NCI-H524 treated with DMSO at 0.1 percent for 48 hours (cell line): ENCODE measurements at places on chromosomes 7 and 10.
A peak's percentile ranks its signal among the peaks of the same experiment; 100 is the strongest.

GRCh38 chr7:22288202-22288601, 68.8 kb downstream of the RAPGEF5 start:
- DNase-seq: no peak

- DNase-seq: no peak
Observed at GRCh38 chr10:119867317-119867716, 5.3 kb downstream of the MCMBP start.

DNA sequence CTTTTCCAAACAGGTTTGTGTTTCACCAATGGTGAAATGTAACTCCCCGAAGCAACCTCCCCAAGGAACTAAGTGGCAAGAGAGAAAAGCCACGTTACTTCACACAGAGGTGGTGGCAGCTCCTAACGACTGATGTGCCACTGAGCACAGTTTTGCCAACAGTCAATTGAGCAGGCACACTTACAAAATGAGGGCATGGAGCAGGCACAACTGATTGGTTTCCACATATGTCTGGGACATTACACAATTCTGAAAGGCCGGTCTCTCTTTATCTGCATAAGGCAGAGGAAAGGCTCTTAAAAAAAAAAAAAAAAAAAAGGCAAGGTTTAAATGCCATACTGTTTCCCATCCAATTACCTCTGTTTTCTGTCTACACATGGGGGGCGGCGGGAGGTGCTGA, 86.7 kb downstream of the GFRA1 start:
- DNase-seq: no peak

DNA sequence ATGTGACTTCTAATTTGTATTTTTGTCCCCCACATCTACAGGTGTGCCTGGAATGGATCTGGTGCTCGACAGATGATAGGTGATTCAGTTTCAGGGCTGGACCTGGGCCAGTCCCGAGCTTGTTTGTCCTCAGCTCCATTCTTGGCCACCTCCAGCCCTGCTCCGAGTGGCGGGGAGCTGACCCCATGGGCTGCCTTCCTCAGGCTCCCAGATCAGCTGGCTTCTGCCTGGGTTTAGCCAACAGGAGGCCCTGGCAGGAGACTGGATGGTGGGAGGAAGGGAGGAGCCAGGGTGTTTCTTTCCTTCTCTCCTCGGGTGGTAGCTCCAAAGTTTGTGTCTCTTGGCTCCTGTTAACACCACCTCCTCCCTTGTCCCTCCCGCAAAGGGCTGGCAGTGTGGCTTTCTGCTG, 75.2 kb downstream of the CDH23 start:
- no peak for DNase-seq

DNA sequence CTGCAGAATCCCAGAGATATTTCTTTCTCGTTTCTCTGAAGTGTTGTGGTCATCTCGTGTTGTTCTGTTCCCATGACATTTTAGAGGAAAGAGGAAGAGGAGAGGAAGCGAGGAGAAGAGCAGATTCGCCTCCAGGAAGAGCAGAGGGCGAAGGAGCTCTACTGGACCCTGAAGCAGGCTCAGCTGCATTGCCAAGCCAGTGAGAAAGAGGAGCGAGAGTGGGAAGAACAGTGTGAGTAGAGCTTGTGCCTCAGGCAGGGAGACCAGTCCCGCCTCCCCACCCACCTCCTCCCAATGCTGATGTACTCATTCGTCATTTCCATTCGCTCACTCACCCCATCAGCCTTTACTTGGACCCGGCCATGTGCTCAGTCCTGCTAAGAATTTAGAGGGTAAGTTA, 50.8 kb downstream of the SH2D4B start:
- DNase-seq: no peak

GRCh38 chr10:21340331-21340730, 185.2 kb downstream of the SKIDA1 start:
- DNase-seq: no peak

DNA sequence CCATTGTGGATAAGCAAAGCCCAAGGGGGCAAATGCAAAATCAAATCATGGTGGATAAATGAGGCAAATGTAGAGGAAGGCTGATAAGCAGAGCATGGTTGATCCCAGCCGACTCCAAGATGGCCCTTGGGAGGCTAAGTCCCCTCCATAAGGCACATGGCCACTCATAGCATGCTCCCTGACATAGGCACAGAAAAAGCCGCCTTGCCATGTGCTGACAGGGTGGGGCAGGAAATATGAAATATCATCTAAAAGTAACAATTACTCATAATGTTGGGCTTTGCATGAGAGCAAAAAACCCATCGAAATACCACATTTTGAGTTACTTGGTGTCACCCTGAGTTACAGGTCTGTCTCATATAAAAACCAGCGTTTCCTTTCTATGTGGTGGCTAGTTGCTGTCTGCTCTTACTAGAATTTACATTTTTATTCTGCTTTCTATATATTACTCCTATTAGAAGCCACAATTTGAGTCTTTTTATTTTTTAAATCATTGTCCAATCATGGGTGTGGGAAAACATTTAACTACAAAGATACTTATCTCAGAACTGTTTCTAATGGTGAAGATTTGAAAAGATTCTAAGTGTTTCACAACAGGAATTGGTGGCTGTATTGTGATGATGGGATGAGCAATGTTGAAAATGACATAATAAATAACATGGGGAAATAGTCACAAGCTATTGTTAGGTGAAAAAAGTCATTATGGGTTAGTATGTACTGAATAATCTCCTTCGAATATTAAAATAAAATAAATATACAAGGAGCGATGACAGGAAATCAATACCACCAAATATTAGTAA, 102.7 kb downstream of the CUBN start:
- no peak for DNase-seq

DNA sequence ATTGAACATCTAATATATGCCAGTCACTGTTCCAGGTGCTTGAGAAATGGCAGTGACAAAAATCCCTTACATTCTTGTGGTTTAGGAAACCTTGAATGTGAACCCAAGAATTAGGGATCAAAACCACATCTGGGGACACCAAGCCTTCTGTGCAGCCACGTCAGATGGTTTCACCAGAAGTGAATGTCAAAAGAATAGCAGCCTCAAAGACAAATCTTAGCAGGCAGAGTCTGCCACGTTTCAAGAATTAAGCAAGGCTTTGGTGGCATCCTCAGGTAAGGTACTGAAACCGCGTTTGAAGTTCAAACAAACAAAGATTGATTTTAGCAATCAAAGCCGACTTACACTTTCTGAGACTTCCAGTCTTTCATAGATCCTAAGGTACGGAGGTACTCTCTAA, 225.5 kb upstream of the GNAI1 start:
- DNase-seq: no peak

- no peak for DNase-seq
Observed at GRCh38 chr7:92158660-92159575, 20.0 kb downstream of the LRRD1 start.

GRCh38 chr7:157096286-157097055, 42.3 kb upstream of the UBE3C start:
- no peak for DNase-seq

GRCh38 chr7:65840446-65840845, 32.4 kb upstream of the VKORC1L1 start:
- DNase-seq: no peak

- DNase-seq: peak; percentile 12
Observed at GRCh38 chr7:22166928-22167327, 190.0 kb downstream of the RAPGEF5 start.

DNA sequence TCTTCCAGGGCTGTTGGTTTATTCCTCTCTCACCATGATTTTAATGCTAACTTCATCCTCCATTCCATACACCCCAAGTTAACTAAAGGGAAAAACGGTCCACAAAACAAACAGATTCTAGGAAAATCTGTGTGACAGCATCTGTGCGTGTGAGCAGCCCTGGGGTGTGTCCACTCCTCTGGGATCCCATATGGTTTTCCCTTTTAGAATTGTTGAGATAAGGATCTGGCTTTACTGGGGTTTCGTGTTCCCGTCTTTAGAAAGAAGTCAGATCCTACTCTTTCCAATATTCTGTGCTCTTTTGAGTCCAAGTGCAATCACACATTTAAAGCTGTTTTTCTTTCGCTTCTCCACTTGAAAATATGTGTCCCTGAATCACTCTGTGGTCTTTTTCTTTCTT, 257.1 kb downstream of the KLF6 start:
- DNase-seq: no peak

- no peak for DNase-seq
Observed at GRCh38 chr7:30330134-30331111, 46.0 kb downstream of the ZNRF2 start.

- no peak for DNase-seq
Observed at GRCh38 chr7:6116211-6116610, 85.0 kb downstream of the ANKRD61 start.

DNA sequence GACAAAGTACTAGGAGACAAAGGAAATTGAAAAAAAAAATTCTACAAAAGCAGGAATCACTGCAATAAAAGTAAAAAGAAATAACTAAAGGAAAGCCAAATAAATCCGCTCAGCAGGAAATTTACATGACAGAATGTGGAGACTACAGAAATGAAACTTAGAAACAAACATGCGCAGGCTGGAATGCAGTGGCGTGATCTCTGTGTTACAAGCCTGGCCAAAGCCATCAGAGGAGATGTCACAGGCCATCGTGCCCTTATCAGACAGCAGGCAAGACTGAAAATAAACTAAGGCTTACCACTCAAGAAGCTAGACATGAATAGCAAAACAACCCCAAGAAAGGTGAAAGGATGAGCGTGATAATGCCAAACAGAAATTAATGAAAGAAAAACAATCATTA, 6.3 kb upstream of the CAMK2B start:
- DNase-seq: no peak

DNA sequence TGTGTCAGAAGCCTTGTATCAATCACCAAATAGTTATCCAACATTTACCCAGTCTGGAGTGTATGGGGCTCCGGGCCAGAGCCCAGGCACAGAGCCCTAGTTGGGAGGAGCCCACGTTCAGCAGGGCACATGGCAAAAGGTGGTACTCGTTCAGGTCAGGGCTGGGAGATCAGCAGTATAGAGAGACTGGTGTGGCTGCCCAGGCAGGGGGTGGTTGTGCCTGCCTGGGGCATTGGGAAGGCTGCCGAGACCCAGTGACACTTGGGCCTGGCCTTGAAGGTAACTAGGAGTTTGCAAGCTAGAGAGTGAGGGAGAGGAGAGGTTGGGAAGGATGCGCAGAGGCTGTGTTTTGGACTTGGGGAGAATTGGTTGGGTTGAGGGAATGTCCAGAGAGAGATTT, 48.9 kb upstream of the IGFBP3 start:
- DNase-seq: no peak

DNA sequence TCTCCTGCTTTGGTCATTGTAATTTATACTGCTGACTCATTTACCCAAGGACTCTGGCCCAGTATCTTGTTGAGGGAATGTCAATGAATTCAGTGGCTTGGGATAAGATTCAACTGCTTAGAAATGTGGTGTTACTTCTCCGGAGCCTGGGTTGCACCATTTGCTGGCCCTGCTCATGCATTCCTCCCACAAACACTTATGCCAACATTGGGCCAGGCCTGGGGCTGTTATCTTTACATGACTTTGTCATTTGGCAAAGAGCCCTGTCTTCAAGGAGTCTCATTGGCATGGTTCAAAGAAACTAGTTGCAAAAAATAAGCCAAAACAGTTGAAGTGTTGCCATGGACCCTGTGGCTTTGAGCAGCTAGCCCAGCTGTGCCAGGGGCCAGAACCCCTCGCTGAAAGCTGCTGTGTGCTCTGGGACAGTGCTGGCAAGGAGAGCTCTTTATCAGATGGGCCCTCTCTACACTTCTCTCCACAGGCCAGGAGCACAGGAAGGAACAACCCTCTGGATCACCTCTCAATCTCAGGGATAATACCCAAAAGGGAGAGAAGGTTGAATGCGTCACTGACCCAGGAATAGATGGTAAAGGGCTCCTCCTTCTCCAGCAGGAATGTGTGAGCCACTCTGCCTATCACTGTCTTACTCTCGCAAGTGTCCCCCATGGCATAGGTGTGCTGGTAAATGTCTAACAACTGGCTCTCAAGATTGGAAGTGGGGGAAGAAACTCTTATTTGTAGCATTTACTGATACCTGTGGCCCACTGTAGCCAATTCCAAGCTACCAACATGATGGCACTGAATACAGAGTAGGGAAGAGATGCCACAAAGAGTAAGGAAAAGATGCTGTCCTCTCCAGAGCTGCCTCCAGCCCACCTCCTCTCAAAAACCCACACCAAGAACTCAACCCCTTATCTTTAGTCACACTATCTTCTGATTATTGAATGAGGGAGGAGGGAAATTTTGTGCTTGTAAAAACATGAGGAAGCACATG, 23.5 kb upstream of the PDE1C start:
- DNase-seq: no peak

- no peak for DNase-seq
Observed at GRCh38 chr7:69678494-69679187, 80.4 kb downstream of the AUTS2 start.

GRCh38 chr7:90709501-90710465, 113.7 kb downstream of the CDK14 start:
- DNase-seq: no peak

DNA sequence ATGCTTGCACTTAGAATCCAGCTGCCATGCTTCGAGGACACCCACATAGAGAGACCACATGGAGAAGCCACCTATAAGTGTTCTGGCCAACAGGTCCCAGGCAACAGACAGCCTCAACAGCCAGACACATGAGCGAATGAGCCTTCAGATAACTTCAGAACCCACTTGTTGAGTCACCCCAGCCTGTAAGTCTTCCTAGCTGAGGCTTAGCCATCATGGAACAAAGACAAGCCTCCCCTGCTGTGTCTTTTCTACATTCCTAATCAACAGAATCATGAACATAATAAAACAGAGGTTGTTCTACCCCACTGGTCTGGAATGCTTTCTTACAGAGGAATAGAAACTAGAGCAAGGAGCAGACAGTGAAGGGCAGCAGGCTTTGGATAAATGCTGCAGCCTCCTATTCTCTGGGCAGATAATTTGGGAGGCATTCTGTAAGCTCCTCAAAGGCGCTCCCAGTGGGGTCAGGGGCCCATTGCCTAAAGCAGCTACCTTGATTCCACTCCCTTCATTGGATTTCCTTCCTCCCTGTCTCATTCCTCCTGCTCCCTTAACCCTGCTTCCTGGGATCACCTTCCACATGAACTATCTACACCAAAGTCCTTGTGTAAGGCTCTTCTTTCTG, 4.6 kb downstream of the TLL2 start:
- no peak for DNase-seq

DNA sequence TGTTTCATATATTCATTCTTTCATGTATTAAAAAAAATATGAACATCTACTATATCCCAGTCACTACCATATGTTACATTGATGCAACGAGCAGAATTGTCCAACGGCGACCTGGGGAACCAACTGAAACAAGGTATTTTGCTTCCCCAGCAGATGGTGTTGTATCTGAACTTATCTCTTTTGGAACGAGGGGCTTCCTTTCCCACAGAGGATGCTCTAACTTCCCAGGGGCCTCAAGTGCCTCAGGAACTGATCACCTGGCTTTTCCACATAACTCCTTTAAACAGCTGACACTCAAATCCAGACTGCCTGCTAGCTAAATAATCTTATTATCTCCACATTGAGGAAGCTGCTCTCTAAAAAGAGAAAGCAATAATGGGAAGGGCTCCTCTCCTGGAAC, 259.3 kb downstream of the HTR7 start:
- no peak for DNase-seq
